ENCODE measurements at places on chromosomes 7 and 10.

GRCh38 chr10:66294538-66294937 is 631.3 kb upstream of the LRRTM3 start:
- no peak for DNase-seq

GRCh38 chr7:113444261-113444660 is 325.9 kb upstream of the SMIM30 start:
- no peak for DNase-seq

DNA sequence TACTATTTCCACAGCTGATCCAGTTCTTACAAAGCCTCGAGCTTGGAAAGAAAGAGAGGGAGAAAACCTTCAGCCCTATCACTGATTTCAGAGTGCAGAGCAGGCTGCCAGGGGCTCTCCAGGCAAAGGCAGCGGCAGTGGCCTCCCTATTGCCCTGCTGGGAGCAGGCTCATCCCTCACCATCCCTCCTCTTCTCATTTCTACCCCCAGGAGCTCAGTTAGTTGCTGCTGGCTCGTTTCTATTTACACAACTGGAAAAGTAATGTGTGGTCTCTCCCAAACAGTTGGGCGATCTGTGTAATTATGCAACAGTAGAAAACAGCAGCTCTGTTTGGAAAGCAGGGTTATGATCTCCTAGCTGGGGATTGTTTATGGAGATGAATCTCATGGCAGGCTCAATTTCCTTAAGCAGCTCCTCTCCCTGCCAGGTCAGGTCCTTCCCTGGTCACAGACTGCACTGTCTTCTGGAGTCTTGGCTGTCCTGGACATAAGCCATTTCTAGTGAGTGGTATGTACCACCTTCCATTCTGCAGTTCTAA is 28.7 kb upstream of the TNS3 start:
- DNase-seq: no peak

- DNase-seq: no peak
Measured at GRCh38 chr10:24894728-24895127, 57.7 kb downstream of the PRTFDC1 start.

DNA sequence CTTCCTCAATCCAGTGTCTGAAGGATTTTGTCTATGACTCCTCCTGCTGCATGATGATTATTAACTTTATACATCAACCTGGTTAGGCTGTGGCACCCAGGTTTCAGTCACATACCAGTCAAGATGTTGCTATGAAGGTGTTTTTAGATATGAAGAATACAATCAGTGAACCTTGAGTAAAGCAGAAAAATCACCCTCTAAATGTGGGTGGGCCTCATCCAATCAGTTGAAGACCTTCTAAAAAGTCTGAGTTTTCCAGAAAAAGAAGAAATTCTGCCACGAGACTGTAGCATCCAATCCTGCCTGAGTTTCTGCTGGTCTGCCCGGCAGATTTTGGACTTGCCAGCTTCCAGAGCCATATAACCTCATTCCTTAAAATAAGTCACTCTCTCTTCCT is 126.1 kb upstream of the FRMD4A start:
- no peak for DNase-seq

GRCh38 chr7:157690833-157691585 is 354.2 kb downstream of the DNAJB6 start:
- no peak for DNase-seq

- DNase-seq: no peak
Measured at GRCh38 chr7:116449950-116450349, 49.6 kb upstream of the CAV2 start.

GRCh38 chr7:1345796-1346755 is 113.2 kb downstream of the MICALL2 start:
- no peak for DNase-seq

DNA sequence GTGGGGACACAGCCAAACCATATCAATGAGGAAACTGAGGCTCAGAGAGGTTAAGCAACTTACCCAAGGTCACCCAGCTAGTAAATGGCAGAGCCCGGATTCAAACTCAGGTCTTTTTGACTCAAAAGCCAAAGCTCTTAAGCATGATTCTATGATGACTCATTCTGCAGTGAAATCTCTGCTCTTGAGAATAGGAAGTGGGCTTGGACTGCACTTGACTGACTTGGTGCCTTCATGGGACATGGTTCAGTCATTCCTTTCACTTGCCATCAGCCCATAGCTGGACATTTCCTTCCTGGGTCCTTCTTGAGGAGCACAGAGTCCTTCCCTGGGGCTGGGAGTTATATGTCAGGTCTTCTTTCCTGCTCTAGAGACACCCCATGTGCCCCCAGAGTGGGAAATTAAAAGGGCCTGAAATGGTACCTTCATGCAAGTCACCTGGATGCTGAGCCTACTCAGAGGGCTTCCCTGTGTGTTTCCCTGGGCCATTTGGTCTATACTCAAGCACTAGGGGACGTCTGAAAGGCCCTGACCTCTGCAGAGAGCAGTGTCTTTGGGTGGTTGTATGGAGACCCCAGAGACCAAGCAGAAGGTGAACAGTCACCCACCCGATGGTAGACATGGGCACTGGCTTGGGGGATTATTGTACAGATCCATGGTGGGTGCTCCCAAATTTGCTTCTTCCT is 62.4 kb upstream of the SDK1 start:
- DNase-seq: peak; percentile 64
